ENCODE measurements at places on chromosomes 2 and 18.

GRCh38 chr18:36175481-36175880 is 11.8 kb upstream of the MOCOS start:
- DNase-seq: no peak

DNA sequence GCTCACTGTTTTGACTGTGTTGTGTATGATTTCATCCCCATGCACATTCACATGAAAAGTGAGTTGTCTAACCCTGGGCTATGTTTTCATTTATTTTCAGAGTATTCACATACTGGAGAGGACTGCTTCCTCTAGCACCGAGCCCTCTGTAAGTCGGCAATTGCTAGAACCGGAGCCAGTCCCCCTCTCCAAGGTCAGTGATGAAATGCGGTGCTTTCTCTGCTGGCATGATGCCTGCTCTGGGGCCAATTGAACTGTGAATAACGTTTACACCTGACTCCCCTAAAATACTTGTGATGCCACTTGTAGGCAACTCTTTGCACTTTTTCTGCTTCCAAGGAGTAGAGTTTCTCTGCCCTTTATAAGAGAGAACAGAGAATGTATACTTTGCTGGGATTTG is 126.9 kb downstream of the PRKRA start:
- no peak for DNase-seq

DNA sequence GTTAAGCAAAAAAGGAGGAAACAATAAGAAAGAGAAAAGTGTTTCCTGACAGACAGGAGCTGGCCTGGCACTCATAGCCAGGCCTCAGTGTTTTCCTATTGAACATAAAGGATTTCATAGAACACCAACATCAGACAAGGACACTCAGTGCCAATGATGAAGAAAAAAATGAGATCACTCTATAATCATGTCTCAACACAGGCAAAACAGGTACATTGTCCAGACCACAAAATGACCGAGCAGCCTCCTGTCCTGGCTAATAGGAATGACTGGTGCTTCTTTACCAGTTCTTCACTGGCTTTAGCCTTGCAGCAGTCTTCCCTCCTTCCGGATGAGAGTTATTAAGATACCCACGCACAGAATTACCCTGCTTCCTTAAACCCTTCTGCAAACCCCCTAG is 35.6 kb downstream of the SEMA4F start:
- DNase-seq: no peak

DNA sequence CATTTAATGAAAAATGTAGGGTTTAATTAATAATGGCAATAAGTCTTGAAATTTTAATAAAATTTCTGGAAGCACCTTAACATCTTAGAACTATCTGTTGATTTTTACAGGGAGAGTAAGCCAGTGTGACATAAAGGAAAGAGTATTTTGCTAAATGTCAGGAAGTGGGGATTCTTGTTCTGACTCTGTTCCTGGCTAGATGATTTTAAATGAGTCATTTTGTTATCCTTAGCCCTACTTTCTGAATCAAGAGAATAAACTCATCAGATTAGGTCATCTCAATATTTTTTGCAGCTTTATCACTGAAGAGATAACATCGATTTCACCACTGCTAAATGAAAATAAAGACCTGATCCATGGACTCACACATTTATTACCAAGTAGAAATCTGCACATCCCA is 377.5 kb upstream of the CYRIA start:
- no peak for DNase-seq

DNA sequence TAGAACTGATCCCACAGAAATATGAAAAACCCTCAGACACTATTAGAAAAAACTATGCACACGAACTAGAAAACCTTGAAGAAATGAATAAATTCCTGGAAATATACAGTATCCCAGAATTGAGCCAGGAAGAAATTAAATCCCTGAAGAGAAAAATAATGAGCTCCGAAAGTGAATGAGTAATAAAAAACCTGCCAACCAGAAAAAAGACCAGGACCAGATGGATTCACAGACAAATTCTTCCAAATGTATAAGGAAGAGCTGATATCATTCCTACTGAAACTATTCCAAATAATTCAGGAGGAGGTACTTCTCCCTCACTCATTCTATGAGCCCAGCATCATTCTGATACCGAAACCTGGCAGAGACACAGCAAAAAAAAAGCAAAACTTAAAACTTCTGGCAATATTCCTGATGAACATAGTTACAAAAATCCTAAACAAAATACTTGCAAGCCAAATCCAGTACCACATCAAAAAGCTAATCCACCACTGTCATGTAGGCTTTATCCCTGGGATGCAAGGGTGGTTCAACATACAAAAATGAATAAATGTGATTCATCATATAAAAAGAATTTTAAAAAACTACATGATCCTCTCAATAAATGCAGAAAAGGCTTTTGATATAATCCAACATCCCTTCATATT is 1397.6 kb upstream of the DDX18 start:
- no peak for DNase-seq

DNA sequence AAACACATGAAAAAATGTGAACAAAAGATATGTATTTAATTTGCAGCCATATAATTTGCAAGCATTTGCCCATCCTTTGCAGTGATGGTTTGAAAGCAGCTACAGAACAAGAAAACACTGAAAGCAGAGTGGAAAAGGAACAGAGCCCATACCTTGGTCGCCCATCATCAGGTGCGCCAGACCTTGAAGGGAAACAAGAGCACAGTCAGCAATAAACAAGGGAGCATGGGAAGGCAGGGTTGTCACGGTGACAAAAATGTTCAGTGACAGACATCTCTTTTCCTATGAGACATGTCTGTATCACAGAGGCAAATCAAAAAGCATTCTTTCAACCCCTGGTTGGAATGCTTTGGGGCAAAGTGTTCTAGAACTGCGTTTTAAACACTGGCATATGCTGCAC is 109.4 kb downstream of the NRXN1 start:
- DNase-seq: no peak

DNA sequence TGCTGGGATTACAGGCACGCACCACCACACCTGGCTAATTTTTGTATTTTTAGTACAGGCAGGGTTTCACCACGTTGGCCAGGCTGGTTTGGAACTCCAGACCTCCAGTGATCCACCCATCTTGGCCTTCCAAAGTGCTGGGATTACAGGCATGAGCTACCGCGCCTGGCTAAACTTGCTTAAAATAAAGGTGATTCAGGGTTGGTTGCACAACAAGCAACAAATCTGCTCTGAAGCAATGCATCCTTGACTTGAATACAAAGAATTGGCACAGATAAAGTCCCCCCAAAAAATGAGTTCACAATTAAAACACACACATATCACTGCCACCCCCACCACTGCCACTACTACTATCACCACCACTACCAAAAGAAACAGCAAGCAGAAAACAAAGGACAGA is 34.9 kb downstream of the CCDC88A start:
- DNase-seq: no peak

DNA sequence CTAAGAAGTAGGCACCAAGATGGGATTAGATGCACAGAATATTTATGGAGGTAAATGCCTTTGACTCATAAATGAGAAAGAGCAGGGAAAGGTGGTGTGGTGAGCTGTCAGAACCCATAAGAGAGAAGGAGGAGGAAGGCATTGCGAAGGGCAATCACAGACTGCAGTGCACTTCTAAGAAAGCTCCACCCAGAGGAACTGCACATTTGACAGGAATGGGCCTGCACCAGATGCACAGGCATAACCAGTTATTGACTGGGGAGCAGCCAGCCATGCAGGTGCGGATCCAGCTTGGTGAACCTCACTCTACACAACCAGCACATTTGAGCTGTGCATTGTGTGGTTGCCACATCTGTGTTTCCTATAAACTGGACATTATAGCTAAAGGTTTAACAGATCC is 62.2 kb upstream of the L3MBTL4 start:
- no peak for DNase-seq

GRCh38 chr18:76842837-76843530 is 20.6 kb downstream of the ZNF236 start:
- DNase-seq: no peak

- DNase-seq: no peak
These were observed 106.8 kb downstream of the ZNF519 start for GRCh38 chr18:14025306-14025940.

DNA sequence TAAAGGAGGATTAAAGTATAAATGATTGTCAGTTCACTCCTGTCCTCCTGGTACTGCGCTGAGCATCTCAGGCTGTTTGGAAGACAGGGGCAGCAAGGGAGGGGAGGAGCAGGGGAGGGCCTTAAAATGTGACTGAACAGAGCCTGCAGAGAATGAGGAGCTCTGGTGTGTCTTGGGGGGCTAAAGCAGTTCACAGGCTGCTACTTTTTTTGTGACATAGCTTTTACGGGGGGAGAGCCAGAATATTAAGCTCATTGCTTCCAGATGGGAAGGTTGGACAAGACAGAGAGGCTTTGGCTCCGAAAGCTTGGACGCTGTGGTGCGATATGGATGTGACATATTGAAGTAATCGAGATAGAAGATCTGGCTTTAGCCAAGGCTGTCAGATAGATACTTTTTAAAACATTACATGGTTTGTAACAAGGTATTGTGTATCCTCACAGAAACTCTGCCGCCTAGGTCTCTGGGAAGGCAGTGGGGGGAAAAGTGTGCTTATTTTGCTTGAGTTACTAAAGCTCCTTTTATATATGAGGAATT is 40.5 kb downstream of the RDH14 start:
- DNase-seq: no peak

DNA sequence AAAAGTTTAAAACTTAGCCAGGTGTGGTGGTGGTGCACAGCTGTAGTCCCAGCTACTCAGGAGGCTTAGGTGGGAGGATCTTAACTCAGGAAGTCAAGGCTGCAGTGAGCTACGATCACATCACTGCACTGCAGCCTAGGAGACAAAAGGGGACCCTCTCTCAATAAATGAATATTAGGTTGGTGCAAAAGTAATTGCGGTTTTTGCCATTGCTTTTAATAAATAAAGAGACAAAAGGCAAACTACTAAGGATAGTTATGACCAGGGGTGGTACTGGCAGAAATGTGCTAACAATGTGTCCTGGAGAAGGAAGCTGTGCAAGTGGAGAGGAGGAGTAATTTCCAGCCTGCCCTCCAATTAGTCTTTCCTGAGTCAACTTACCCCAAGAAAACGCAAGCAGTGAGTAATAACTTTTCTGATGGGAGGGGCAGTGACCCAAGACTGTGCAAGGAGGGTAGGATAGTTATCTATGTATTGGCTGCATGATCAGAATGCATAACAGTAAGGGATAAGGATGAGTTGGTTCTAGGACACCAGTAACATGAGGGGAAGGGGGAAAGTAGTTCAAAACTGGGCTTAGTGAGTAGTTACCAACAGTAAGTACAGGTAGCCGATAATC is 1.5 kb downstream of the EXOC6B start:
- DNase-seq: no peak

DNA sequence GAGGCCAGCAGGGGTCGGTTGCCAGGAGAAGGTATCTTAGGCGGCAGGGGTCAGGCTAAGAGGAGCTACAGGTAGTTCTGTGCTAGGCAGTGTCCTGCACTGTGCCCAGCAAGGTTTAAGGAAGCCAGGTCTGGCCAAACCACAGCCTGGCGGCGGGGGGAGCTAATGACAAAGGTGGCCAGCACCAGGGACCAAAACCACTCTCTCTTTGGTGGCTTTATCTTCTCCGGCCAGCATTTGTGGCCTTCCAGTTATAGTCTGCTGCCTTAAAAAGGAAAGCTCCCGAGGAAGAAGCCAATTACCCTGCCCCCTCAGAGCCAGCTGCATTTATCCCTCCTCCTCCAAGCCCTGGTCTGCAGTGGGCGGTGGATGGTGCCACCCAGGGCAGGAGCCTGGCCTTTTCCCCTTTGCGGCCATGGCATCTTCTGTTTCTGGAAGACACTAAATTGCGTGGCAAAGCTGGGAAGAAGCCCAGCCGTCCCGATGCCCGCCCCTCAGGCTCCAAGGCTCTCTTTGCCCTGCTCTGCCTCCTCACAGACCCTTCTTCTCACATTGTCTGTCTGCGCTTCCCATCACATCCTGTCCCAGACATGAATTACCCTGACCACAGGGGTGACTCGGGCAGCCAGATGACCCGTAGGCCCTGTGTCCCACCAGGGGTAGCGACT is 94.6 kb downstream of the EN1 start:
- DNase-seq: no peak

DNA sequence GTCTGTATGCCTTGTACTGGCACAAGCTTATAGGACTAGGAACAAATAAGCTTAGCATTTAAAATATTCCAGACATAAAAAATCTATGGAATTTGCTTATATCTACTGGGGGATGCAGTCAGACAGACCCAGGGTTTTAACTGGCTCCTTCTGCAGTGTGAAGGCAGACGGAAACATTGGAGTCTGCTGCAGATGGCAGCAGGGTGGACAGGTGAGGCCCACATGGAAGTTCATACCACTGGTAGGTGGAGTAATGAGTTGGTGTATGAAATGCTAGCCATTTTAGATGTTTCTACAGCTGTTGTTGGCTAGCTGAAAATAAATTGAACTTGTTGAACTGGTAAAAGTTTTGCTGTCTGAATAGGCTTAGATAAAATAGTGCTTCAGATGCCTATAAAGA is 17.7 kb downstream of the SPTBN1 start:
- no peak for DNase-seq

DNA sequence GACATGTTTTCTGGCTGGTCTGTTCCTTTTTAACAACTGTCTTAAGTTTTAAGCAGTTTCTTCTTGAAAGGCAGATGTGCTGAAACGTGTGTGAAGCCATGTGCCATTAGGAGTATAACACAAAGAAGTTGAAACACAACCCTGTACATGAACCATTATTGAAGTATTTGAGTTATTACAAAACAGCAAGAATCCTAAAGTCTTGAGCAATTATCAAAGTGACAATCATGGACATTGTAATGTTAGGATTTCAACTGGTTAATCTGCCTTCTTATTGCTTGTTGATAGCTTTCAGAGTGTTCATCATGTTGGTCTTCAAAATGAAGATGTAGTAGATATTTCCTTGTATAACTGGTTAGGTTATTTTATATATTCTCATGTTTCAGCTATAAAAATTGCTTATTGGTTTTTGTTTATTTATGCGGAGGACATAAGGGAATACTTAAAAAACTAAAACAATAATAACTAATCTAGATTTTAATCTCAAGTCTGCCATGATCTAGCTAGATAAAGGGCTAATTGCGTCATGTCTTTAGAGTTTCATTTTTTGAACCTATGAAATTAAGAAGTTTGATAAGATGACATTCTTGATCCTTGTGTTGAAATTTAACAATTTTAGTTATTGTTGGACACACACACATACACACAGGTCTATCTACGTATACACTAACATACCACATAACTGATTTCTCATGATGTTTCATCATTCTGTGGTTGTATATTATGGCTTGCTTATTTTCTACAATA is 21.1 kb downstream of the PPP1R1C start:
- DNase-seq: no peak

GRCh38 chr2:31523871-31524492 is 56.8 kb downstream of the SRD5A2 start:
- DNase-seq: peak; percentile 26

DNA sequence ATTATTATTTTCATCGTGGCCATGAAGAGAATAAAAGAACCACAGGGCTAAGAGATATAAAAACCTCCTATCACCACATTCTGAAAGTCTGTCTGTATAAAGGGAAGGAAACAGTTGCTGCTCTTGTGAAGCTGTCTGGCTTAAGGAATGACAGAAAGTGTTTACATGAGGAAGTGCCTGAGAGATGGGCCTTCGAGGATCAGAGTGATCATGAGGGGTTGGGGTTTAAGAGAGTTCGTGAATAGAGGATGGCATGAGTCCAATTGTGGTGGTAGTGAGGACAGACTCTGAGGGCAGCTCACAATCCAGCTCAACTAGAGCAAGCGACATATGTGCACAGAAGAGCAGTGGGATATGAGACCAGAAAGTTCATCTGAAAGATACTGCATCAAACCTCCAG is 65.8 kb upstream of the PIEZO2 start:
- no peak for DNase-seq

- DNase-seq: no peak
These were observed 52.1 kb downstream of the SLC38A11 start for GRCh38 chr2:164903204-164903603.

- no peak for DNase-seq
These were observed 143.4 kb downstream of the NR4A2 start for GRCh38 chr2:156189143-156189542.
